ENCODE measurements at places on chromosomes 3 and 15. TPM values are rescaled to one million over a fixed set of nuclear protein-coding genes. Genes with fewer than 3 reads are reported as not detected.

Gene TUSC7
- not detected for total RNA-seq

Gene SNTN
- 2.3 TPM for total RNA-seq

Gene RTP2
- not detected for total RNA-seq

Gene WDR49
- total RNA-seq = 34.6 TPM

Gene STARD9
- total RNA-seq = 7.2 TPM

Gene LRRN1
- total RNA-seq = 61.1 TPM

Gene CCR9
- not detected for total RNA-seq

Gene SYNM
- 14.8 TPM for total RNA-seq

Gene TMEM108
- total RNA-seq = 6.2 TPM

Gene NLGN1
- total RNA-seq = 99.4 TPM

Gene SLC9C1
- total RNA-seq = 0.23 TPM

Gene TOP2B
- 302 TPM for total RNA-seq

Gene INSYN1
- total RNA-seq = 36.0 TPM

Gene CCDC39
- 3.9 TPM for total RNA-seq

Gene CAPN3
- total RNA-seq = 2.5 TPM

Gene LAMB2
- total RNA-seq = 78.2 TPM

Gene IMPG2
- total RNA-seq = 6.9 TPM

Gene LRRC2
- total RNA-seq = 1.2 TPM

Gene SMAD6
- total RNA-seq = 3.5 TPM

Gene CFAP161
- 5.3 TPM for total RNA-seq

Gene DZIP1L
- 14.3 TPM for total RNA-seq

Gene GOLGA8N
- 4.6 TPM for total RNA-seq

Gene MYNN
- total RNA-seq = 35.8 TPM

Gene ONECUT1
- 4.6 TPM for total RNA-seq

Gene TIGIT
- not detected for total RNA-seq

Gene SLC38A3
- 6.5 TPM for total RNA-seq

Gene MYRIP
- 13.8 TPM for total RNA-seq
